ENCODE measurements at places on chromosomes 12 and 14. TPM values are rescaled to one million over a fixed set of nuclear protein-coding genes. Genes with fewer than 3 reads are reported as not detected.

GLT8D2 gene
- 9.4 TPM for total RNA-seq

SLC38A6 gene
- total RNA-seq: 59.5 TPM

PGAM5 gene
- total RNA-seq: 31.0 TPM

FGF23 gene
- not detected for total RNA-seq

HOXC5 gene
- total RNA-seq: not detected

GDF3 gene
- total RNA-seq: not detected

ESRRB gene
- total RNA-seq: under 0.01 TPM

ANG gene
- 0.82 TPM for total RNA-seq

DNA sequence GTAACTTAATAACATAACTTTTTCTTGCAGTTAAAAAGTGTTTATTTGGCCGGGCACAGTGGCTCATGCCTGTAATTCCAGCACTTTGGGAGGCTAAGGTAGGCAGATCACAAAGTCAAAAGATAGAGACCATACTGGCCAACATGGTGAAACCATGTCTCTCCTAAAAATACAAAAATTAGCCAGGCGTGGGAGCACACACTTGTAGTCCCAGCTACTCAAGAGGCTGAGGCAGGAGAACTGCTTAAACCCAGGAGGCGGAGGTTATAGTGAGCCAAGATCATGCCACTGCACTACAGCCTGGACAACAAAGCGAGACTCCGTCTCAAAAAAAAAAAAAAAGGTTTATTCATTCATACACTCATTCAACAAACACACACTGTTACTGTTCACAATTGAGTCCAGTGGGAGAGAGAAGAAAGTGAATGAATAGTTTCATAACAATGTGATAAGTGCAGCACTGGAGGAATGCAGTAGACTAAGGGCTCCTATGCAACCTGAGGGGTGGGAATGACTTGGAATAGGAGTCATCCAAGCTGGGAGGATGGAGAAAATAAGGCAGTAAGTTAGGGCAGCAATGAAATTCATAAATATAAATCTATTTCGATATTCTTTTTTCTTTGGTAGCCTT is 19.8 kb downstream of the DAD1 start:
- no peak for DNase-seq

DNA sequence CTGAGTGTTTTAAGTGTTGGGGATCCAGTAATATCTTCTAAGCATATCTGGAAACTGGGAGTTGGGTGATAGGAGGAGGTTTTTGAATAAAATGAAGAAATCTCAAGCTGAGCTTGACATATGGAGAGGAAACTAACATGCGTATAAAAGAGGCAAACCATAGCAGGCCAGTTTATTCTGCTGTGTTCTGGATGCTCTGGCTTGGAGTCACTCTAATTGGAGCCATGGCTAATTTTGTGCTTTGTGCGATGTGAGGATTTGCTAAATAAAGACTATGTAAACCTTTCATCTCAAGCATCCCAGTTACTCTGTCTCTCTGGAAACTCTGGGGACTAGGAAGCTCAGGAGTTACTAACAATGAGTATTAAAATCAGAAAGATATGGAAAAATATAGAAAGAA is 66.5 kb downstream of the ATF7IP start:
- no peak for DNase-seq

GRCh38 chr12:4169959-4170358 is 103.6 kb upstream of the CCND2 start:
- no peak for DNase-seq

- DNase-seq: peak; percentile 91
These were observed at the start of gene SLC4A8 for GRCh38 chr12:51424662-51425539. Gene SLC4A8, plus strand, starts transcription at chr12:51424831. Its CDS starts 157 bp downstream, at chr12:51424988.

- DNase-seq: no peak
These were observed 12.5 kb upstream of the IRF2BPL start for GRCh38 chr14:77040741-77041653.

DNA sequence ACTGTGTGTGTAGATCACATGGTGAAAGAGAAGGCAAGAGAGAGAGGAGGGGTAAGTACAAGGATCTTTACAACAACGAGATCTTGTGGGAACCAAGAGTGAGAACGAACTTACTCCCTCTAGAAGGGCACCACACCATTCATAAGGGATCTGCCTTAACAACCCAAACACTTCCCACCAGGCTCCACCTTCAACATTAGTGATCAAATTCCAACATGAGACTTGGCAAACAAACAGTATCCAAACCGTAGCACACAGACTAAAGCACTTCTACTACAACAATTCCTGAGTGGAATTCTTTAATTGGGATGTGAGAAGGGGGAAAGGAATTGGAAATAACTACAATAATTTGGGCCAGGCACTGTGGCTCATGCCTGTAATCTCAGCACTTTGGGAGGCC is 35.0 kb upstream of the ESR2 start:
- DNase-seq: no peak

GRCh38 chr12:40730281-40730680 is 38.0 kb downstream of the CNTN1 start:
- DNase-seq: no peak

DNA sequence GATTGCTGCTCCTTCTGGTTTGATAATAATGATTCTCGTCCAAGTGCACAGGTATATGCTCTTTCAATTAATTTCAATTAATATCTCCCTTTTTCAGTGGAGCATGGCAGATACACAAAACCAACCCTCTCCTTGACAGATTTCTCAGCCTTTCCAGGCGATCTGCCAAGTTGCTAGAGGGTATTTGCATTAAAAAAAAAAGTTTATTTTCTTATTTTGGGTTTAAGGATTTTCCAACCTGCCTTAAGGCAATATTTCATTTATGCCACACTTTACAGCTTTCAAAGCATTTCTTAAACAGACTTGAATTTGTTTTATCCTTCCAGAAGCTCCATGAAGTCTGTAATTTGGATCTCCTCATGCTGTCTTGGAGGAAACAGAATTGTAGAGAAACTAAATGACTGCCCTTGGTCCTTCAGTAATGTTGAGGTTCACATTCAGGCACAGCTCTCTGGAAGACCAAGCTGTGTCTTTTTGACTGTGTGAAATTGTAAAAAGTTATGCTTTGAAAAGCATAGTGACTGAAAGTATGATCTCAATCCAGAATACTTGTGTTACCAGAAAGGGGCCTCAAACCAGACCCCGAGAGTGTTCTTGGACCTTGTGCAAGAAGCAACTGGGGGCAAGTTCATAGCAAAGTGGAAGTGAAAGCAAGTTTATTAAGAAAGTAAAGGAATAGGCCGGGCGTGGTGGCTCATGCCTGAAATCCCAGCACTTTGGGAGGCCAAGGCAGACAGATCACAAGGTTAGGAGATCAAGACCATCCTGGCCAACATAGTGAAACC is 2.3 kb downstream of the DGLUCY start:
- no peak for DNase-seq

- DNase-seq: no peak
These were observed 14.7 kb downstream of the CLEC7A start for GRCh38 chr12:10115311-10115710.

DNA sequence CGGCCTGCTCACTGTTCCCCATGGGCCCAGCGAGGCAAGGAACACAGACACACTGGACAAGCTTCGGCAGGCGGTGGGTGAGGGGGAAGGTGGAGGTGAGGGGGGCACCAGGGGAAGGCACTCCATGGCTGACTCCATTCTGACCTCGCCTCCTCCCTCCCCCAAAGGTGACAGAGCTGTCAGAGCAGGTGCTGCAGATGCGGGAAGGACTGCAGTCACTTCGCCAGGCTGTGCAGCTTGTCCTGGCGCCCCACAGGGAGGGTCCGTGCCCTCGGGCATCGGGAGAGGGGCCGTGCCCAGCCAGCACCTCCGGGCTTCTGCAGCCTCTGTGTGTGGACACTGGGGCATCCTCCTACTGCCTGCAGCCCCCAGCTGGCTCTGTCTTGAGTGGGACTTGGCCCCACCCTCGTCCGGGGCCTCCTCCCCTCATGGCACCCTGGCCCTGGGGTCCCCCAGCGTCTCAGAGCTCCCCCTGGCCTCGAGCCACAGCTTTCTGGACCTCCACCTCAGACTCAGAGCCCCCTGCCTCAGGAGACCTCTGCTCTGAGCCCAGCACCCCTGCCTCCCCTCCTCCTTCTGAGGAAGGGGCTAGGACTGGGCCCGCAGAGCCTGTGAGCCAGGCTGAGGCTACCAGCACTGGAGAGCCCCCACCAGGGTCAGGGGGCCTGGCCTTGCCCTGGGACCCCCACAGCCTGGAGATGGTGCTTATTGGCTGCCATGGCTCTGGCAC is 10.6 kb downstream of the MCRS1 start:
- DNase-seq: no peak

DNA sequence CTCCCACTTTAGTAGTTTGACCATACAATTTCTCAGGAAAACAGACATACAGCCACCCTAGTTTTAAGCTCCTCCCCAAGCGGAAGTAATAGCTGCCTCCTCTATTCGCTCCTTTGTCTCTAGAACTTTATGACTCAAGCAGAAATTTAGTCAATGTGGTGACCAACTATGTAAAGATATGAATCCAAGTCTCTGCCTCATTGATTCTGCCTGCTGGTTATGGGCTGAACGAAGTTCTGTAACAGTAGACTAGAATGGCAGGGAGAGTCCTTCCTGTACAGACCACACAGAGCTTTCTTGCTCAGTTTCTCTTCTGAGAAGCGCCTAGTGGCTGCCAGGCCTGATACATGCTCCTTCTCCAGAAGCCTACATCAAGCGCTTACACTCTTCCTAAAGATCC is 19.1 kb downstream of the KICS2 start:
- no peak for DNase-seq

GRCh38 chr14:81449114-81449513 is 49.0 kb upstream of the STON2 start:
- no peak for DNase-seq

GRCh38 chr12:89707703-89708564 is 704 bp downstream of the ATP2B1 start:
- peak; percentile 46 for DNase-seq

- no peak for DNase-seq
These were observed 886.7 kb downstream of the NRXN3 start for GRCh38 chr14:79056879-79057278.

GRCh38 chr12:5588591-5588990 is 156.7 kb downstream of the NTF3 start:
- no peak for DNase-seq

DNA sequence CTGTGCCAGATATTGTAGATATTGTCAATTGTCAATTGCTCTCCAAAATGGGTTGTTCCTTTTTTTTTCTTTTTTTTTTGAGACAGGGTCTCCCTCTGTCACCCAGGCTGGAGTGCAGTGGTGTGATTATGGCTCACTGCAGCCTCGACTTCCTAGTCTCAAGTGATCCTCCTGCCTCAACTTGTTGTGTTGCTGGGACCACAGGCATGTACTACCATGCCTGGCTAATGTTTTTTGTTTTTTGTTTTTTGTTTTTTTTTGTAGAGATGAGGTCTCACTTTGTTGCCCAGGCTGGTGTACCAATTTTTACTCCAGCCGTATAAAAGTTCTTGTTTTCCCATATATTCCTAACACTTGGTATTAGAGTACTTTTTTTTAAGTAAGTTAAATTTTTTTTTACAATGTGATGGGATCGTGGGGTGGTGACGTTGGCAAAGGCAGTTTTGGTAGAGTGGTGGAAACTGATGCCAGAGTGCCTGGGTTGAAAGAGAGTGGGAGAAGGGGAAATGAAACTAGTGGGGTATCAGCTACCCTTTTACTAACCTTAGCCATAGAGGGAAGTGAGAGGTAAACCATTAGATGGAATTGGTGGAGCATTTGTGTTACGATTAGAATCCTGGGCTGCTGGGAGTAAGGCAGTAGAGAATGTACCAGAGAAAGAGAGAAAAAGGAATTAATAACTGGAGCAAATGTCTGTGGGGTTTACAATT is 33.0 kb upstream of the CFAP54 start:
- DNase-seq: no peak

DNA sequence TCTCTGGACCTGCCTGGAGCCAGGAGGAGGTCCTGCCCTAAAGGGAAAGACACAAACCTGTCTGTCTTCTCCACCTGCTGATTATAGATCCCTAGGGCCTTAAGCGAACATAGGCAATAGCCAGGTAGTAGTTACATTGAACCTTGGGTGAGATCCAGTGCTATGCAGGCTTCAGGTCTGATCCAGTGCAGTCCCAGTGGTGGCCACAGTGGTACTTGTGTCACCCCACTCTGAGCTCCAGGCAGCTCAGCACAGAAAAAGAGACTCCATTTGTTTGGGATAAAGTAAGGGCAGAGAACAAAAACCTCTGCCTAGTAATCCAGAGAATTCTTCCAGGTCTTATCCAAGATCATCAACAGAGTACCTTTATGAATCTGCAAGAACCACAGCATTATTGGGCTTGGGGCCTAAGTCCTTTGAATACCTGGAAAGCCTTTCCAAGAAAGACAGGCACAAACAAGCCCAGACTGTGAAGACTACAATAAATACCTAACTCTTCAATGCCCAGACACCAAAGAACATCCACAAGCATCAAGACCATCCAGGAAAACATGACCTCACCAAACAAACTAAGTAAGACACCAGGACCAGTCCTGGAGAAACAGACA is 60.4 kb upstream of the KTN1 start:
- no peak for DNase-seq

DNA sequence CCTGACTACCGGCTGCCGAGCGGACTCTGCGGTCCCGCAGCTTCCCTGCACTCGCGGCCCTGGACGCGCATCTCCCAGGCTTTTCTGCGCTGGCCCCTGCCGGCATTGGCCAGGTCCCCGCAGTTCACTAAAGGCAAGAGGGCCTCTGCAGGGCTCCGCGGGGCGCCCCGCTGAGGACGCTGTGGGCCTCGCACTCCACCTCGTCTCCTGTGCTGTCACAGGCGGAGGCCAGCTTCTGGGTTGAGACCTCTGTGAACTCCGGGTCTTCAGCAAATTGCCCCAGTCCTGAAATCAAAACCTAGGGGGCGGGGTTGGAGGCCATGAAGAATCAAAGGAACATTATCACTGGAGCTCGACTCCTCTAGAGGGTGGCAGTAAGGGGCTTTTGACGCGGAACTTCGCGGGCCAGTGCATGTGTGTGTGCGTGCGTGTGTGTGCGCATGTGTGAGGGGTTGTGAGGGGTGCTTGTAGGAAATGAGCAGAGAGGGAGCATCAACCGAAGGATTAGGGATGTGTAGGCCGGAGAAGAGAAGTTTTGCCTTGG is 68.5 kb upstream of the CAPRIN2 start:
- DNase-seq: no peak
